ENCODE measurements at places on chromosomes 1 and 21.

DNA sequence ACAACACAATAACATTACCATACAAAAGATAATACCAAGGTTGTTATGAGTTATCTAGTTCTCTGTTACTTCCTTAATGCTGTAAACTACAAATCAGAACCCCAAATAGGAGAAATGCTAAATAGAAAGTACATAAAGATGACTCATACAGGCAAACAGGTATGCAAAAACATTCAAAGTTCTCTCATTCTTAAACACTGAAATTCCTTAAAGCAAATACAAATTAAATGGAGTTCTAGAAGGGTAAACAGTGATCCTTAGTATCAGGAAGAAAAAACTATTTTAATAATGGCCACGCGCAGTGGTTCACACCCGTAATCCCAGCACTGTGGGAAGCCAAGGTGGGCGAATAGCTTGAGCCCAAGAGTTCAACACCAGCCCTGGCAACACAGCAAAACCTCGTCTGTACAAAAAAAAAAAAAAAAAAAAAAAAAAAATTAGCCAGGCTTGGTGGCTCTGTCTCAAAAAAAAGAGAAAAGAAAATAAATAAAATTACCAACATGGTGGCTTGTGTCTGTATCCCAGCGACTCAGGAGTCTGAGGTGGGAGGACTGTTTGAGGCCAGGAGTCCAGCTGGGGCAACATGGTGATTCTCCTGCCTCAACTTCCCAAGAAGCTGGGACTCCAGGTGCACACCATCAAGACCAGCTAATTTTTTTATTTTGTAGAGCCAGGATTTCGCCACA lies 17.5 kb downstream of the FBXO42 start:
- no peak for DNase-seq

DNA sequence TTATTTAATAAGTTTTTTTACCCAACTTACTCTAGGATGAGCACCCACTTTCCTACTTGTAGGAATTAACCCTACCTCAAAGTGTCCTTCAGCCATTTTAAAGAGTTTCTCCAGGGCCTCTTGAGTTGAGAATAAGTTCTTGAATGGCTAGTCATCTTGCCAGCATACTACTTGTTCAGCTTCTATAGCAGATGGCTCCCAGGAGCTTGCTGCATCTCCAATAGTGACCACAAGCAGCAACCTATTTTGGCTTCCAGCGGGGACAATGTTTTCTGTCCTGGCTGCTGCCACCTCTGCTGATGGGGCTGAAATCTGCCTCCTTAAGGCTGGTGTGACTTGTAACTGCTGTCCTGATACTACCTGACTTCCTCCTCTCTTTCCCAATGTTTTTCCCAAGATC lies 20.8 kb upstream of the PIK3R3 start:
- DNase-seq: no peak

DNA sequence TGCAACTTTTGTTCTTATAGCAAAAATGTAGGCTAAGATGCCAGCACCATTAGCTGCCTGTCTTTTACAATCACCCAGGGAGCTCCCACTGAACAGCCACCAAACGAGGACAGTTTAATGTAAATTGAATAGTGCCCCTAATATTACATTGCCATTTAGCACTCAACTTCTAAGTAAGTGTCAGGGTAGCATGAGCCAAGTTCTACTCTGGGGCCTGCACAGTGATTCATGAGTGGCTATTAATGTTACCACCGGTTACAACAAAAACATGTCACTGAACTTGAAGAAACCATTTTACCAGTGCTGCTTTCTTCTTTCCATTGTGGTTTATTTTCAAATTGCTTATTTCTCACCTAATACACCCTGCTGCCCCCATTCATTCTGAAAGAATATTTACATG lies 295.6 kb upstream of the RRP15 start:
- DNase-seq: no peak

DNA sequence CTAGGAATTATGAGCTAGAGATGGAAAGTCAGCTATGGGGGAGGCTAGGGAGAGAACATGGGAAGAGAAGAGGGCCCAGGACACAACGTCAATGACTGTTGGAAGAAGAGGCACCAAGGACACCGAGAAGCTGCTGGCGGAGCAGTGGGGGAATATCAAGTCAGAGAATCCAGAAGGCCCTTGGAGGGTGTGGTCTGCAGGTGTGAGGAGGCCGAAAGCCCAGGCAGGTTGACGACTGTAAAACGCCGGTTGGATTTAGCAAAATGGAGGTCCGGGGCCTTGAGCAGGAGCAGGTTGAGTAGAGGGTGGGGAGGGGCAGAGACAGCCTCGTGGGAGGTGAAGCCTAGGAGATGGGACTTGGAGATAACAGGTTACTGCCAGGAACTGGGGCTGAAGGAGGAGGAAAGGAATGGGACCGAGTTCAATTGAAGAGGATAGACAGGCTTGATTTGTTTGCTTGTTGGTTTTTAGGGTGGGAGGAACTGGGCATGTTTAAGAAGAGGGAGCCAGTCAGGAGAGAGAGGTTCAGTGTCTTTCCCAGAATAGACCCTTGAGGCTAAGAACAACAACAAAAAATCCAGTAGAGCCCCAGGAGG lies 35.1 kb downstream of the EDN2 start:
- no peak for DNase-seq

- DNase-seq: peak; percentile 31
Observed at GRCh38 chr1:83857103-83857502, 141.8 kb downstream of the TTLL7 start.
